ENCODE measurements at places on chromosomes 1 and 21. TPM values are rescaled to one million over a fixed set of nuclear protein-coding genes. Genes with fewer than 3 reads are reported as not detected.

The OLFML2B gene
- total RNA-seq: 52.4 TPM

The GUCA2A gene
- total RNA-seq: not detected

The SORT1 gene
- total RNA-seq: 46.4 TPM

The CD1E gene
- not detected for total RNA-seq

The OR2L5 gene
- 0.44 TPM for total RNA-seq
